ENCODE measurements at places on chromosomes 2 and 18. TPM values are rescaled to one million over a fixed set of nuclear protein-coding genes. Genes with fewer than 3 reads are reported as not detected.

- DNase-seq, result no peak
- no peaks in the 10 kb centered on the region for H3K27me3 ChIP-seq
- peaks cover 4% of the 10 kb centered on the region for H3K36me3 ChIP-seq
- peak overlapping the region; percentile 14 for H3K27ac ChIP-seq
Measured at GRCh38 chr2:98665677-98666076, 57.3 kb downstream of the UNC50 start.

DNA sequence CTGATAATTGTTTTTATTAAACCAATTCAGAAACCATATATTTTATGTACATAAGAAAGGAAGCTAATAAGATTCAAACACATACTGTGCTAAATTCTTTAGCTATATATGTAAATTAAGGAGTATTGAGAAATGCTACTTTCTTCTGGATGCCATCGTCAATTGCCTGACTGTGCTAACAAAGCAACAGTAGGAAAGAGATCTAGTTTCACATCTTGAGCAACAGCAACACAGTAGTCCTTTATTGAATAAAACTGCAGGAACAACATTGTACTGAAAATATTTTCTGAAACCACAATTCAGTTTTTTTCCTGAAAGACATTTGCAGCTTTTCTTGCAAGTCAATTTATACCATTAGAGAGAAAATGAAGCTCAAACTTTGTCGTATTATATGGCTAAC lies 1404.9 kb upstream of the SLC39A10 start:
- no peaks in the 10 kb centered on the region for H3K4me1 ChIP-seq
- no peaks in the 10 kb centered on the region for H3K36me3 ChIP-seq
- H3K27ac ChIP-seq, result no peak overlapping the region
- H3K27me3 ChIP-seq, result no peaks in the 10 kb centered on the region
- DNase-seq, result no peak

The GREB1 gene
- total RNA-seq, result 2.4 TPM

GRCh38 chr2:16079637-16080036 lies 139.3 kb downstream of the MYCN start:
- H3K4me3 ChIP-seq, result no peak overlapping the region
- H3K4me1 ChIP-seq, result no peaks in the 10 kb centered on the region
- DNase-seq, result no peak
- no peaks in the 10 kb centered on the region for H3K36me3 ChIP-seq
- H3K27me3 ChIP-seq, result no peaks in the 10 kb centered on the region

DNA sequence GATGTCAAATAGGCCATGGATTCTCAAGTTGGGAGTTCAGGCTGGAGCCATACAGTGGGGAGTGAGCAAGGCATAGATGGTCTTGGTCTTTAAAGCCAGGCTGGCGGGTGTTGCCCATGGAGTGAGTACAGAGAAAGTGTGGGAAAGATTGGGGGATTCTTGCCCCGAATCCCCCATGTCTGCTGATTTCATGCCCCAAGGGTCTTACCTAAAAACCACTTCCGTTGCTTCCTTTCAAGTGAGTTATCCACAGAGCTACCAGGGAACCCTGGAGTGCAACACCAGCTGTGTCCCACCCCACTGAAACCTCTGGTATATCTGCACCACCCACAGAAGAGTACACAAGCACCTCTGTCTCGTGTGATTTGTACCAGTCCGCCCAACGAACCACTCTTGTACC lies 31.4 kb downstream of the FHOD3 start:
- H3K4me1 ChIP-seq, result no peaks in the 10 kb centered on the region
- H3K27ac ChIP-seq, result no peak overlapping the region
- no peaks in the 10 kb centered on the region for H3K36me3 ChIP-seq
- no peak overlapping the region for H3K4me3 ChIP-seq
- H3K27me3 ChIP-seq, result no peaks in the 10 kb centered on the region

The CCDC148 gene
- total RNA-seq, result not detected

The MRO gene
- not detected for total RNA-seq
